Left ventricle myocardium superior (tissue), 1 donor: ENCODE measurements at places on chromosomes 11 and 22. TPM values are rescaled to one million over a fixed set of nuclear protein-coding genes. Genes with fewer than 3 reads are reported as not detected.

DNA sequence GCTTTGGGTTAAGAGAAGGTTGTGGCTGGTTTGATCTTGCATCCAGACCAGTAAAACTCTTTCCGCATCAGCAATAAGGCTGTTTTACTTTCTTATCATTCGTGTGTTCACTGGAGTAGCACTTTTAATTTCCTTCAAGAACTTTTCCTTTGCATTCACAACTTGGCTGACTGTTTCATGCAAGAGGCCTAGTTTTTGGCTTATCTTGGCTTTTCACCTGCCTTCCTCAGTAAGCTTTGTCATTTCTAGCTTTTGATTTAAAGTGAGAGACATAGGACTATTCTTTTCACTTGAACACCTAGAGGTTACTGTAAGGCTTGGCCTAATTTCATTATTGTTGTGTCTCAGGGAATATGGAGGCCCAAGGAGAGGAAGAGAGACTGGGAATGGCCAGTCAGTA lies 144.5 kb downstream of the UVRAG start:
- no peak for DNase-seq

The SLC22A12 gene
- total RNA-seq, result not detected

- no peak for DNase-seq
Measured at GRCh38 chr11:65972116-65972515, 10.6 kb downstream of the SART1 start.

DNA sequence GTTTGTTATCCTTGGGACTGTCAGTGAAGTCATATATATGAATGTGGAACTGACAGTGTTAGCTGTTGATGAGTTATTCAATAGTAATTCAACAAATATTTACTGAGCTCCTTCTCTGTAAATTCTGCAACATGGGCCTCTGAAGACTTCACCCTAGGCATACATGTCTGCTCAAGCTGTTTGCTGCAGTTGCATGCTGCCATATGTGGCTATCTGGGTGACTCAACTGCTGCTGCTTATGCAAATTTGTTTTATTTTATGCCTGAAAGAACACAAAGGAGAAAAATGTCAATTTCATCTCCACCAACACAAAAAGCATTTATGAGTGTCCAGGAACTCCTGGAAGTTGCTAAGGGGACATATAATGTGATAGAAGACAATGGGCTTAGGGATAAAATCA lies 417.6 kb downstream of the AASDHPPT start:
- no peak for DNase-seq

The BATF2 gene
- 1.2 TPM for total RNA-seq

The ISX gene
- not detected for total RNA-seq

DNA sequence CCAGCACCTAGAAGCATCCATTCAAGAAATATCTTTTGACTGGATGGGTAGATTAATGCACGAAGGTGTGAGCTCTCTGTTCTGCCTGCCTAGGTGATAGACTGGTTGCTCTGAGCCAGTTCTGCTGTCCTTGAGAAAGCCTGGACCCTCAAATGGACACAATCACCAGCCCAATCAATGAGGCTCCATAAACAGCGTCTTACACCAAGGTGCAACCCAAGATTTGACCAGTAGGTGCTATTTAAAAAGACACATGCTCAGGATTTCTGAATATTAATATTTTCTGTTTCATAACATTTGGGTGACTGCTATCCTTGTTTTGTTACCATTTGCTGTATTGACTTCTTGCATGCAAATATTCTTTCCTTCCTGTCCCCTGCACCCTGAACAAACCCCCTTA lies 39.0 kb downstream of the PAMR1 start:
- no peak for DNase-seq

The PNPLA3 gene
- 0.25 TPM for total RNA-seq

The DDI1 gene
- not detected for total RNA-seq

- no peak for DNase-seq
Measured at GRCh38 chr11:13120691-13121090, 111.6 kb downstream of the RASSF10 start.

The FREY1 gene
- total RNA-seq, result 0.52 TPM

The TMEM191C gene
- total RNA-seq, result 0.74 TPM

The CCDC157 gene
- total RNA-seq, result 0.37 TPM

DNA sequence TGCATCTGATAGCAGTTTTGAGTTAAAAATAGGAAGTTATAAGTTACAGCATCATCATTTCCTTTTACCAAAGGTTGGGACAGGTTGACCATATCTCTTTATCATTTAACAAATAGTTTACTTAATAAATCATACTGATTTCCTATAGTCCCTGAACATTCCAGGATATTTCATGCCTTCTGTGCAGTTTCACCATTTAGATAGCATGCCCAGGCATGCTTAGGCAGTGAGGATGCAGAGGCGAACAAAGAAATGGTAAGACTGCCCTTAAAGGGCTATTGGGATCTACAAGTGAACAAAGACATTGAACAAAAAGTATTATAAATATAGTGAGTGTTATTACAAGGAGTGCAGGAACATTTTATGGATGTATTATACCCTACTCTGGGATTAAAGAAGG lies 96.4 kb downstream of the PRMT3 start:
- no peak for DNase-seq

DNA sequence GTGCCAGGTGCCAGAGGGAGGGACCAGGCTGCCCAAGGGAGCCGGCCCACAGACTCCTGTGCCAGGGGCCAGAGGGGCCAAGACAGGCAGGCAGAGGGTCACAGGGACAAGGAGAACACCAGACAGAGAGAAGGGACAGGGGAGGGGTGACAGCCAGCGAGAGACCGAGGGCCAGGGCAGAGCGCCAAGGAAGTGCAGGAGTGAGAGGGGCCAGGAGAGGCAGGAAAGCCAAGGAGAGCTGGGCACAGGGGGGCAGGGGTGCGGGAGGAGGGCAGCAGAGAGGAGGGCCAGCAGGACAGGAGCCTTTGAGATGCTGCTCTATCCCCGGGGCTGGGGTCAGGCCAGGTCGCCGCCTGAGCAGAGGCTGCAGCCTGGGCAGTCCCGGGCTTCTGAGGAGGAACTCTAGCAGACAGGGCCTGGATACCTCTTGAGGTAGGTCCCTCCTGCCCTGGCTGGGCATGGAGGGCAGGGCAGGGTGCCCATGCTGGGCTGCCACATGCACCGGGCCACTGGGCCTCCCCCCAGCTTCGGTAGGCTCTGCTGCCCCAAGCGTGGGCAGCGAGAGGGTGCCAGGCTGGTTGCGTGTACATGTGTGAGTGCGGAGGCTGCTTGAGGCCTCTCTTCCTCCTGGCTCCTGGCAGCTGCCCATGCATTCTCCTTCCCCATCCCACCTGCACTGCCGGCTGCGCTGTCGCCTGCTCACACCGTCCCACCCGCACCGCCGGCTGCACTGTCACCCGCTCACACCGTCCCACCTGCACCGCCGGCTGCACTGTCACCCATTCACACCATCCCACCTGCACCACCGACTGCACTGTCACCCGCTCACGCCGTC lies 12.2 kb downstream of the LSP1 start:
- peak; percentile 60 for DNase-seq

- DNase-seq, result no peak
Measured at GRCh38 chr11:70153133-70153727, 49.9 kb upstream of the FADD start.

GRCh38 chr11:92329646-92330045 lies 105.0 kb downstream of the FAT3 start:
- no peak for DNase-seq

The ROBO4 gene
- total RNA-seq, result 27.6 TPM
